ENCODE measurements at places on chromosomes 1 and 21. TPM values are rescaled to one million over a fixed set of nuclear protein-coding genes. Genes with fewer than 3 reads are reported as not detected.

- DNase-seq: no peak
Observed at GRCh38 chr1:63968663-63969440, 195.0 kb downstream of the ROR1 start.

- DNase-seq: no peak
Observed at GRCh38 chr1:228366062-228366865, 40.4 kb downstream of the TRIM11 start.

- no peak for DNase-seq
Observed at GRCh38 chr1:228490120-228491078, 3.2 kb downstream of the RNF187 start.

The F13B gene
- polyA plus RNA-seq: not detected

DNA sequence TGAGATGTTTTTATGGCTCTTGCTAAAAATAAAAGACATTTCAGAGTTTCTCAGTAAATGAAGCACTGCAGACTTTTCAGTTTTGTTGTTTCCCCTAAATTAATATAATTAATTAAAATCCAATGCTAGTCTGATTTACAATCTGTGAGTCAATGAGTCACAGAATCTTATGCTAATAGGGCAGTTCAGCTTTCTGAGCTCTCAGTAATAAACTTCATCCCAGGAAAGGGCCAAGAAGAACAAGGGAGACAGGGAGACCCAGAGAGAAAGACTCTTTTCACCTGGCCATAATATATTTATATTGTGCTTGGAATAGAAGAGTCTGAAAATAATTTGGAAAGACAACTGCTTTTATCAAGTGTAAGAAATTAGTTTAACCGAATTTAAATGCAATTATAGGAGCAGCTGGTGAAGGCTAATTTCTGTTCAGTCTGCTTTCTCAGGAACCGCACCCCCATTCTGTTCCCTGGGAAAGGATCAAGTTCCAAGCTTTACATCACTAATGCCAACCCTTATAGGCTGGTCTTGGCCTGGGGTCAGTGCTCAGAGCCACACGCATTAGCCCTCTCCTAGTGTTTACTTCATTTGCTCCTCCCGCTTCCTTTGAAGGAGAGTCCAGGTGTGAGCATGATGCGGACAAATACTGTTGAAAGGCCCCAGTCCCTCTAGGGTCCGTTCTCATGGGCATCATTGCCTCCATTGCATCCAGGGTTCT is 145.6 kb downstream of the ZBTB18 start:
- no peak for DNase-seq

The PRMT6 gene
- polyA plus RNA-seq: 17.3 TPM

GRCh38 chr1:164633997-164634396 is 75.0 kb downstream of the PBX1 start:
- DNase-seq: no peak
